ENCODE measurements at places on chromosomes 16 and 17.

- no peak for DNase-seq
Observed at GRCh38 chr17:9071016-9071415, 49.7 kb downstream of the NTN1 start.

GRCh38 chr17:3012926-3013581 lies 50.4 kb downstream of the OR1D5 start:
- DNase-seq: peak; percentile 20

GRCh38 chr17:28180449-28180848 lies 138.0 kb downstream of the NLK start:
- DNase-seq: no peak

DNA sequence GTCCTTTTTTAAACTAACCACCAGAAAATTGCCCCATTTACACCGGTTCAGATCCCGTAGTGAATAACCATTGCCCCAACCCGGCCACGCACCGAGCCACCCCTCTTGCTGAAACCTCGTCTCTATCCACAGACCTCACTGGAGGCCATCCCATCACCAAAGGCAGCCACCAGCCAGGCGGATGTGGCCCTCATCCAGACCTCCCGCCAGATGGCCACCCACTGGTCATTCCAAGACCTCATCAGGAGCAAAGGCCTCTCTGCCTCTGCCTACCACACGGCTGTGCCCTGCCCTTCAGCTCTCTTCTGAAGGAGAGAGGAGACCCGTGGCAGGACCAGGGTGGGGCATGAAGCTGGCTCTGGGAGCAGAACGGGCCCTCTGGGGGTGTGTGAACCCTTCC lies 38.2 kb upstream of the CDH5 start:
- DNase-seq: no peak

- DNase-seq: no peak
Observed at GRCh38 chr17:59465949-59466307, 99.5 kb upstream of the DHX40 start.

GRCh38 chr16:22092143-22092933 lies at the start of gene VWA3A:
Gene VWA3A (plus strand): TSS chr16:22092541. CDS start chr16:22092638, 97 bp downstream.
- DNase-seq: no peak

- no peak for DNase-seq
Observed at GRCh38 chr16:56346131-56346890, 79.0 kb downstream of the AMFR start.

DNA sequence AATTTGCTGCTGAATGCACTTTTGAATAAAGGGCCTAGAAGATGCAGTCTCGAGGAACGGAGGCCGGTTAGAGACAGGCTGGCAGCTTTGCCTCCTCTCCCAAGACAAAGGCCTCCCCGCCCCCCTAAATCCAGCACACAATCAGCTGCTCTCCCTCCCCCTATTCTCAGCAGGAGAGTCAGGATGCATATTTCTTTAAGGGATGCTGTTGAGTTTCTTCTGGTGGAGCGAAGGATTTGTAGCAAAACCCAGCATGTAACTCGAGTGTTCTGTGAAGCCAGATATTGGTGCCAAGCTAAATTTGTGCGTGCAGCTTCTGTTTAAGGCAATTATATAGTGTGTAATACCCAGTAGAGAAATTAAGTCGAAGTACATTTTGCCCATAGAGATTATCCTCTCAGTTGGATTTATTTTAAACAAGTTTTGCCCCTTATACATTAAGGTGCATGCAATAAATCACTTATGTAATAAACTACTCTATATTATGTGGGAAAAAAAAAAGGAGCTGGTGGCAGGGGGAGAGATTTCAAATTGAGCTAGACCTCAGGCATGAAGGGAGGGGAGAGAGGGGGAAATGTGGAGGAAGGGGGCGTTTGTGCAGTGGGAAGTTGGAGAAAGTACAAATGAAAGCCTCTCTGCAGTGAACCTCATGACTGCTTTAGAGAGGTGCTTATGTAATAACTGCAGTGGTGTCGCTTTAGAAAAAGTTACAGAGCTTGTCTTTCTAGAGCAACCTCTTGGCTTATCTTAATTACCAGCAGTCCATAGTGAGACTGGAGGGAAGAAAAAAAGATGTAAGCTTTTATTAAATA lies 599.2 kb downstream of the MAF start:
- no peak for DNase-seq

DNA sequence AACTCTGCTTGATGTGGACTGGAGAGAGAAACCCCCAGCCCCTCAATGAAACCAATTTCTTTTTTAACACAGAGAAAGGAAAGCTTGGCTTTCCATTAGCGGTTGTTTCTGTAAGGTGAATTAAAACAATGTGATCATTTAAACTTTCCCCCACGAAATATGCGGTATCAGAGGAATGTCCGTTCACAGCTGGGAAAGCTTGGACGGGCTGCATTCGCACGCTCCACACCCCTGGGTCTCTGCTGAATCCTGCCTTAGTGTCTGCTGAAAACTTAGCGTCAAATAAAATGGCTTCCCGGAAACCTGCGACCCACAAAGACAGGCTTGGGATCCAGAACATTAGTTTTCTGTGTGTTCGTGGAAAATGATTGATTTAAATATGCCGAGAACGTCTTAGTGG lies 71.7 kb downstream of the C16orf95 start:
- DNase-seq: no peak

DNA sequence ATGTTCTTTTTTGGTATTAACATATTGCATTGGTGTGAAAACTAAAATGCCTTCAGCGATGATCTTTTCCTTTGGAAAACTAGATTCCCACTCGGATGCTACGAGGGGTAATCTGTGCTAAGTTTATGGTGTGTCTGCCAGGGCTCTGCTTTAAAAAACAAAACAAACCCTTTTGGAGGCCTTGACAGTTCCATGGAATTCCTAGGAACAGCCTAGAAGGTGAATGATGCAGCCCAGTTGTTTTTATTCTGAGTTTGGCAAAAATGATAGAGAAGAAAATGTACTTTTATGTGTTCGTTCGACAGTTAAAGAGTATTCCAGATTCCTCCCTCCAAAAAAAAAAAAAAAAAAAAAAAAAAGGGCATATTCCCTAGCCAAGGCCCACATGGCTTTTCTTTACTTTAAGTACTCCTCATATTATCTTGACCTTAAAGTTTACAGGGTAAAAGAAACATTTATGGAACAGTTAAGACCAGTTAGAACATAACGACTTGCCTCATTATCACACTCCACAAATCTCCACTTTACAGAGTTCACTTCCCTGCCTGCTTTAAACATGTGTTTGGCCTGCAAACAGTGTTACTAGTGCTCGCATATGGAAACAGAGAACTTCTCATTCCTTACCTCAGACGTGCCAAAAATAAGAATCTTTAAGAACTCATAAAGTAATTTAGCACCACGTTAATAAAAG lies 159.1 kb downstream of the WWOX start:
- DNase-seq: no peak

DNA sequence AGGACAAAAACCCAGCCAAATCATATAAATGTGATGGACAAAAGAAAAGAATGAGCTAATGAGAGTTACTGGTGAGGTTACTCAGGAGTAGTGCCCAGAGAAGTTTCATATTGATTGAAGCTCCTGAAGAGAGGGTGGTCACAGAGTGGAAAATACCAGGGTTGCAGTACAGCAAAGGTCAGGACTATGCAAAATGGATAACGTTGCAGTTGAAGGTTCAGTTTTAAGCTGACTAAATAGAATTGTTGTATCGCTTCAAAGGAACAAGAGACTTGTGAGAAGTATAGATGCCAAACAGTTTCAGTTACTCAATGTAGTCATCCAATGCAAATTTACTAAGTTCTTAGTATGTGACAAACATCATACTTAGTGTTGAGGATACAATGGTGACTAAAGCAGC lies 47.1 kb downstream of the ABCA8 start:
- DNase-seq: no peak

Measured in T follicular helper cell (primary cell).